Anterior cingulate cortex (tissue), 58 donors: ENCODE measurements at places on chromosomes 13 and 19.

DNA sequence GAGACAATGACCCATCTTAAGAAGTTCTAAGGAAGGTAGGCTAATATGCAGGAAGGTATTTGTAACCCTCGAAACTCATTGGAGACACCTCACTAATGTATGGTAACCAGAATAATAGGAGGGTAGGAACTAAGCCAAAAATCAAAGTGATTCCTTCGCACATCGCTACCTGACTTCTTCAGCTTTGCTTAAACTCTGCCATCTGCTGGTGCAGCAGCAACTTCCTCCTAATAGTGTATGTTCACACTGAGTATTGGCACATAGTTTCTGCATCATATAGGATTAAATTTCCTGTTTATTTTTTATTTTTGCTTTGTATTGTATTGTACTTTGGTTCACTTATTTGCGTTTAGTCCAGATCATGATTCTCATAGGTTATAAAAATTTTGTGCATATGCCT lies 676.2 kb downstream of the GPC5 start:
- peak; percentile 2 for DNase-seq

- no peak for DNase-seq
These were observed 277.9 kb upstream of the SPRY2 start for GRCh38 chr13:80618781-80619180.

DNA sequence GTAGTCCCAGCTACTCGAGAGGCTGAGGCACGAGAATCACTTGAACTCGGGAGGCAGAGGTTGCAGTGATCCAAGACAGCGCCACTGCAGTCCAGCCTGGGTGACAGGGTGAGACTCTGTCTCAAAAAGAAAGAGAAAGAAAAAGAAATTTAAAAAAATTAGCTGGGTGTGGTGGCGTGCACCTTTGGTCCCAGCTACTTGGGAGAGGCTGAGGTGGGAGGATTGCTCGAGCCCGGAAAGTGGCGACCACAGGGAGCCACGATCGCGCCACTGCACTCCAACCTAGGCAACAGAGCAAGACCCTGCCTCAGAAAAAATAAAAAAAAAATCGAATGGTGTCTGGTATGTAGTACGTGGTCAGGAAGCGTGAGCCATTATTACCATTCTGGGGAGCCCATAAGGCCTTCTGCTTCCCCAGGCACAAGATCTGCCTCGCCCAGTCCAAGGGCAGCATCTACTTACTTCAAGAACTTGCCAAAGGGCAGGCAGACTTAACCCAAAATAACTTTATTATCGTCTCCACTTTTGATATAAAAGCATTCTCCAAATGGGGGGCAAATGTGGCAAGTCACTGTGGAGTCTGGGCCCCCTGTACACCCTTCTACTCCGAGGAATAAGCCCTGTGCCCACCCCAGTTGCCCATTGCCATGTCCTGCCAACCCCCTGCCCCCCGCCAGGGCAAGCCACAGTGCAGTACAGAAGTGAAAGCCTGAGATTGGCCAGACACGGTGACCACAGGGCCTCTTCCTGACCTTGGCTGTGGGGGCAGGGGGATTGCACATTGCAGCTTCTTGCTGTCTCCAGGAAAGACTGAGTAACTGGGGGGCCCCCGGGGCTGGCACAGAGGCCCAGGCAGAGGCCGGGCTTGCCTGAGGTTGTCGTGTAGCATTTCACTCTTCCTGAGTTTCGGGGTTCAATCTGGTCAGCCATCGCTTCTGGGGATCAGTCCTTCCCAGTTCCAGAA lies 12.6 kb downstream of the CCL25 start:
- no peak for DNase-seq

- no peak for DNase-seq
These were observed 407.0 kb downstream of the ZNF536 start for GRCh38 chr19:30778961-30779715.

DNA sequence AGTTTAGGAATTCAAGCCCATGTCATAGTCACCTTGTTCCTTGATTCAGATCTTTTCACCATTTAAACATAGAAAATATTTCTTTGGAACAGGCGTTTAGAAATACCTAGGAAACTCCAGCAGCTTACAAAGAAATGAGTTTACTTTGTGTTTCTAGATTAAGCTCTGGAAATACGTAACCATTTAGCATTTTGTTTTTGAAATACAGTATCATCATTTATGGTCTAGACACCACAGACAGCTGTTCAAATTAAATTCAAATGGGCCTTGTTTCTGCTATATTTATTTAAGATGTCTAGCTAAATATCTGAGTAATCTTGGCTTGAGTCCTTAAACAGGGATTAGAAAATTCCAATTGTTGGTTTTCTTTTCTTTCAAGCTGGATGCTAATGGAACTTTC lies 228.5 kb downstream of the NDFIP2 start:
- DNase-seq = no peak

DNA sequence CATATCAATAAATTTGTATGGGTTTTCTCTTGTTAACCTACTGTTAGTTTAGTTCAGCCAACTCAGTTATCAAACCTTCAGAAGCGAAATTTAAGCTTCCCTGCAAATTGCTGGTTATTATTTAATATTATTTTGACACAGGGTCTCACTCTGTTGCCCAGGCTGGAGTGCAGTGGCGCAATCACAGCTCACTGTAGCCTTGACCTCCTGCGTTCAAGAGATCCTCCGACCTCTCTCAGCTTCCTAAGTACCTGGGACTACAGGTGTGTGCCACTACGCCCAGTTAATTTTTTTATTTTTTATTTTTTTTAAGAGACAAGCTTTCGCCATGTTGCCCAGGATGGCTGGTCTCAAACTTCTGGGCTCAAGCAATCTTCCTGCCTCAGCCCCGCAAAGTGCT lies 6.2 kb downstream of the CAB39L start:
- no peak for DNase-seq

DNA sequence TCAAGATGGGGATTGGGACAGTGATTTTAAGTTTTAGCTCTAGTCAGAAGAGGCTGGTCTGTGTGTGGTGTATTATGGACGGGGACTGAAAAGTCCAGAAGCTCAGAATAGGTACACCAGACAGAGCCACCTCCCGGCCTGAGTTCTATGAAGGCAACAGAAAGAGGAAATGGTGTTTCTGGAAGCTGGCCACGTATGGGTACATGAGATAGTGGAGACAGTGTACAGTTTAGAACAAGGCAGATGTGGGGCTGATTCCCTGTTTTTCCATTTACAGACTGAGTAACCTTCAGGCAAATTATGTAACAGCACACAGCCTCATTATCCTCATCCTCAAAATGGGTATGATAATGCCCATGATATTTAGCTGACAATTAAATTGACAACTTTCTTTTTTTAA lies 1.3 kb downstream of the ZNF175 start:
- DNase-seq = no peak

GRCh38 chr19:42515241-42515832 lies 12.9 kb downstream of the CEACAM1 start:
- DNase-seq = no peak

GRCh38 chr19:19109601-19110000 lies 28.7 kb downstream of the TMEM161A start:
- no peak for DNase-seq

DNA sequence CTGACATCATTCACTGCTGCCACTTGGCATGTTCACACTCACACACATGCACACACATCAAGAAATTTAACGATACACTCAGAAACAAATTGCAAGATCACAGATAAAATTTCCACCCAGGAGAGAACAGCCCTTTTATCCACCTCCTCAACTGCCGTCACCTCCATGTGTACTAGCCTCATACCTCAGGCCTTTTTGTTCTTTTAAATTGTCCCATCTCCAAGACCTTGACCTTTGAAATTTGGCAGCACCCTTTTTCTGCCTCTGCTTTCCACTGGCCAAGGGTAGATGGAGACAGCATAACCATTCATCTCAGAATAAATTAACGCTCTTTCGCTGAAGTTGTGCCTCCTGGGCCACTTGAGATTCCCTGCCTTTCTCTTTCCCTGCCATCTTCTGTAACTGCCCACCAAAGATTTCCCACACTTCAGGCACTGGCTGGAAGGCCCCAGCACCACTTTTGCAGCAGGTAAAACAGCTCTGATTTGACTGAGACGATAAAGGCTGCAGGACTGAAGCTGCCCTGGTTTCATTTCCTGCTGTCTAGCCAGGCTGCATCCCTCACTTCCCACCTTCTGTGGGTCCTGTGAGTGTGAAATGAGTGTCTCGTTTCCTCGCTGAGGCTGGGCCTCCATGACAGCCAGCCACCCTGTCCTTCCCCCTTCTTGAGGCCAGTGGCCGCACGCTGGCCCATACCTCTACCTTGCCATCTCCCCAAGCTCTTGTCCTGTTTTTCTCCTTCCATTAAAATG lies 39.3 kb downstream of the MBNL2 start:
- no peak for DNase-seq

DNA sequence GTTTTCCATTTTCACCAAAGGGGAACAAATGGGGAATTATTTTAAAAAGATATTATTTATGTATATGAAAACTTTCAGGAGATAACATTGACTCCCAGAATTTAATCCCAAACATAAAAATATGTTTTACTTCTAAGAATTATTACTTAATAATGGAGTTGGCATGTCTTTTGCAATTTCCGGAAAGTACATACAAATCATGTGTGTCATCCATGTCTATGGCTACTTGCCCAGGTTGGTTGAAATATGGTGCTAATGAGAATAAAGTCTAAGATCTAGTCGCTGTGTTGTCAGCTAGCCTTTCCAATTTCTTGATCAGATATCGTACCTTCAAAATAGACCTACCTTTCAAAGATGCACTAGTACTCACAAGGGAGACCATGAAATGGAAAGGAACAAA lies 1003.2 kb upstream of the PCDH20 start:
- no peak for DNase-seq

GRCh38 chr13:111925146-111925875 lies 141.6 kb upstream of the SOX1 start:
- DNase-seq = no peak

DNA sequence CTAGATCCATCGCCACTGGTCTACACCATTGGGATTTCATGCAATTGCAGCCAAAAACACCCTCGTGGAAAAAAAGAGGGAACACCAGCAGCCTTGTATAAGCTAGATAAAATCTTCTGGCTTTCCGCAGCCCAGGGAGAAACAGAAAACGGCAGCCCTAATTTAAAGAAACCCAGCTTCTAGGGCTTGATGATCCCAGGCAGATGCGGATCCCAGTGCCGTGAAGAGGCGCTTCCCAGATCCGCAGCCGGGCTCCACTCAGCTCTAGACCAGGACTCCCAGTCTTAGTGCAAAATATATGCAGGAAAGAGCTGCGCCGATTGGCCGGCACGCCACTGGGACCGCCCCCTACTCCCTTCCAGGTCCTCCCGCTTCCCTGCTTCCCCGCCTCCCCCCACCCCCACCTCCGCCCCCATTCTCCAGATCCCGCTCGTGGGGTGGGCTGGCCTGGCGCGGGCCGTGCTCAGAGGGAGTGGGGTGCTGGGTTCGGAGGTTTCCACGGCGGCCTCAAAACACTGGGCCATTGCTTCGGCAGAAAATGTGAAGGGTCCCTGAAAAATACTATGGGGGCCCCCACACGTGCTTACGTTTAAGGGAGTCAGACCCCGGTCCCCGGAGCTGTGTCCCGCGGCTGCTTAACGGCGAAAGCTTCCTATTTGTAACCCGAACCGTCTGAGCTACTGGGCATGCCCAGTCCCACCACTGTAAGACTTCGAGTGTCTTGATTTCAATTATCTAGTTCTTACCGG lies 63.1 kb downstream of the SERP2 start:
- DNase-seq = peak; percentile 91

DNA sequence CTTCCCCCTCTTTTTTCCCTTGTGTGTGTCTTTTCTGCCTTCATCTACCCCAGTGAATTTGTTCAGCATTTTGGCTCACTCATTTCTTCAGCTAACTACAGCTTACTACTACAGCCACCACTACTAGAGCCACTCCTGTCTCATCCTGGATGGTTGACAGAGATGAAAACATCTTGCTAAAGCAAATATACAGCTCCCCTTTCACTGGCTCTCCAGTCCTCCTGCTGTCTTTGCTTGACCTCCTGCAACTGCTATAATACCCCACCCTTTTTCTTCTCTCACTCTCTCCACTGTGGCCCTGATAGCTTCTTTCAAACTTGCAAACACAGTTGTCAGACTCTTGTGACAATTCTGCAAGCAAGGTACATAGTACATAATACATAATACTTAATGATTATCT lies 523.6 kb downstream of the DCT start:
- no peak for DNase-seq

DNA sequence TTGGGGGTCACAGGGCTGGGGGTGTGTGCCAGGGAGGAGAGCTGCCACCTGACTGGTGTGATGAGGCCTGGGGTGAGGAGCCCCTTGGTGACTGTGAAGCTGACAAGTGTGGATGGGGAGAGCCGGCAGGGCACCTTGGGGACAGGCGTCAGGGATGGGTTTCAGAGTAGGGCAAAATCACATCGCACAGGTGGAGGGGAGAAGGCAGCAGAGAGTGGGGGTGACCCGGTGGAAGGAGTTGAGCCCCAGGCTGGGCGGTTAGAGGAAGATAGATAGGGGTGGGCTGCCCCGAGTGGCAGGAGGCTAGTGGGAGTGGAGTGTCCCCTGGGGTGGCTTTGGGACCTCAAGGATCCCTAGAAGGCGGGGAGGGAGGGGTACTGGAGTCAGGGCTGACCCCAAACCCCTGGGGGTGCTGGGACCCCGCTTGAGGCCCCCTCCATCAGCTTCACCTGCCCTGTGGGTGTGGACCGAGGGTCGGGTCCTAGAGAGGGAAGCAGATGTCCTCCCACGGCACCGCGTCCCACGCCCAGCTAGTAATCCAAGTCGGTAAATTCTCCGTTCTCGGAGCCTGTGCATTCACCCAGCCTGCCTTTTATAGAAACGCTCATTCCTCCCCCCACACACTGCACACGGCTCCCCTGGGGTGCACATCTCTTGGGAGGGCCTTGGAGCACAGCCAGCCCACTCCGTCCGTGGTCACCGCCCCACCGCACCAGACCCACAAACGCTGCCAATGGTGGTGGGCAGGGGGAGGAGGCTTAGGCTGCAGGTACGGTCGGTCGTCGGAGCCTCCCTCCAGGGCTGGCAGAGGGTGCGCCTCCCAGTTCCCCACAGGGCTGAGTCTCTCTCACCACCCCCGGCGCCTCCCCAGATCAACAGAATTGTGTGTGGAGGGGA lies 2.4 kb downstream of the CTXN1 start:
- peak; percentile 79 for DNase-seq

- no peak for DNase-seq
These were observed 399.6 kb downstream of the FGF14 start for GRCh38 chr13:102002287-102002686.

DNA sequence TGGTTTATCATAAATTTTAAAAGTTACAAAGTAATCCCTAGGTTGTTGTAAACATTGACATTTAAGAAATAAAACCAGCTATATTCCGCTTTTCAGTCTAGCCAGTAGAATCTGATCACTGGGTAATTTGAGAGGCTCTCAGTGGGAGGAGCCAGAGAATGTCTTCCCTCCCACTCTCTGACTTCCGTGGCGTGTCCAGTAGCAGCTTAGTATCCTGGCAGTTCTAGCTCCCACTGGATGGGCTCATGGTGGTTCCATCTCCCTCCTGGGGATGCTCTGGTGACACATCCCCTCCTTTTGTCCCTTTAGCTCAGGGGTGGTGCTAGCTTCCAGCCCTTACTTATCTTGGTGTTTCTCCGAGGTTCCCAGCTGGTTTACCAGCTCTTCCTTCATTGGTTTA lies 34.5 kb downstream of the MTUS2 start:
- DNase-seq = no peak

GRCh38 chr13:41122838-41123237 lies 9.8 kb downstream of the KBTBD6 start:
- no peak for DNase-seq
